ENCODE measurements at places on chromosomes 5 and 9. TPM values are rescaled to one million over a fixed set of nuclear protein-coding genes. Genes with fewer than 3 reads are reported as not detected.

AQP3 gene
- 0.19 TPM for total RNA-seq

MEIKIN gene
- total RNA-seq, result not detected

TRIM14 gene
- 2.6 TPM for total RNA-seq

F12 gene
- 0.99 TPM for total RNA-seq

CKMT2 gene
- total RNA-seq, result not detected

SLF1 gene
- total RNA-seq, result 5.9 TPM

All from endothelial cell of coronary artery (primary cell).